AG08395 (cell line): ENCODE measurements at places on chromosomes 5 and 9.

GRCh38 chr9:116504893-116505480, 182.1 kb upstream of the TRIM32 start:
- DNase-seq = no peak

DNA sequence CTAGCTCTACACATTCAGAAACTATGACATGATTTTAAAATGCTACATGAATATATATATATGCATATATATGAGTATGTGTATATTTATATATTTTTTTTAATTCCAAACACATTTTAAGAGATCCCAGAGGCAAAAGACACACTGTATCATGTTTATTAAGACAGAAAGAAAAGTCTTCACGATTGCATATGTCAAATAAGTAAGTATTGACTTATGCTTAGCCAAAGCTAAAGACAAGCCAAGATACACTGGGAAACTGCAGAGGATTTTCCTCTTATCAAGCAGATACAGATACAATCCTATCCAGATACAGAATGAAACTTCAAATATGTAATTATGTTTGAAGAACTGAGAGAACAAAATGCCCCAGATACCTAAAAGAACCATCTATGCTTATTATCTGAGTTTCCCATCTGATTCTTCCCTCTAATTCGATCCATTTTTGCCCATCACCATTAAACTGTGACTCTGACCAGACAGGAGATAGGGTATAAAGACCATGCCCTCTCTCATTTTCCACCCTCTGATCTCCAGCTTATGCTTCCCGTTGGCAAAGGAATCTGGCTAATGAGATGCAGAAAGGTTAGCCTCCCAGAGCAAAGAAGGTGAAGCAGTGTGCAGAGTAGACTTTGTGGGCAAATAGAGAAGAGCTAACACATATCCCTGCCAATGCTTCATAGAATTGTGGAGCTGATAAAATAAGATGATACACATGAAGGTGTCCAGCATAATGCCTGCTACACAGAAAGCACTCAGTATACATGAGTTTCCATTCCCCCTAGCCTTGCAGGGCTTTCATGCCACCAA, 131.0 kb upstream of the TARS1 start:
- no peak for DNase-seq

GRCh38 chr5:115583474-115583873, 18.8 kb downstream of the TICAM2 start:
- DNase-seq = peak; percentile 90

DNA sequence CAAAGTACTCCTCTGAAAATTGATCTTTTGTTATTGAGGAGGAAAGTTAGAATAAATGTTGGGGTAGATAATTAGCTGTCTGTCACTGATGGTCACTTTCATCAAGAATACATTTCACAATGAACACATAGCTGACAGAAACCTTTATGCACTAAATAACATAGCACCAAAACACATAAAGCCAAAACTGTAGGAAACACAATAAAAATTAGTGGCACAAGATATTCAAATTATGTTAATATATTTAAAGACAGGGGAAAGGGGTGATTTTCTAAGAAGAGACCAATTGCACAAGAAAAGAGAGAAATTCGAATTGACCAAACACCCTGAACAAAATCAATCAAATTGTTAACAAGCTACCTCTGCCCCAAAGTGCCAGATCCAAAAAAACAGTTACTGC, 89.7 kb downstream of the AK8 start:
- DNase-seq = no peak

- no peak for DNase-seq
Measured at GRCh38 chr5:167509076-167509475, 782.4 kb upstream of the WWC1 start.

DNA sequence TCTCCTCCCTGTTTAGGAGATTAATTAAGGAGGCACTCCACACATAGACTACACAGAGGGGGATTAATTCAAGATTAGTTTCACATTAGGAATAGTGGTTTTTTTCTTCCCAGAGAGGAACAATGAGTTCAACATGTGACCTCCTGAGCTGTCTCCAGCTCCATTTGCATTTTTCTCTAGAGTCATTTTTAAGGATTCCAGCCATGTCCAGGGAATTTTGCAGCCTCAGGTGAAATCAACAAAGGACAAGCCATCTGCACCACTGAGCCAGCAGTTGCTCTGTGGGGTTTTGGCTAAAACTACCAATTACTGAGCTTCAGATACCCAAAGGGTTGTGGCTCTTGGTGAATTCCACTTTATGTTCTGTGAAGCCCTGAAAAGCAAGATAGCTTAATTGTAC, 258.5 kb upstream of the PPP1R2B start:
- DNase-seq = no peak

DNA sequence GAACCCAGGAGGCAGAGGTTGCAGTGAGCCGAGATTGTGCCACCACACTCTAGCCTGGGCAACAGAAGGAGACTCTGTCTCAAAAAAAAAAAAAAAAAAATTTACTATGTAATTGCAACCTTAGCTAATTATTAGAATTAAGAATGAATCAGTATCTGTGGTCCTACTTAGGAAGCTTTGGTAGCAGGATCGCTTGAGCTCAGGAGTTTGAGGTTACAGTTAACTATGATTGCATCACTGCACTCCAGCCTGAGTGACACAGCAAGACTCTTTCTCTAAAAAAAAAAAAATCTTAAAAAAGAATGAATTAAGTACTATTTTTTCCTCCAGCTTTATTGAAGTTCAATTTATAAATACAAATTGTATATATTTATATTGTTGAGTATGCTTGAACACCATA, 16.7 kb downstream of the NDUFAF2 start:
- DNase-seq = no peak

DNA sequence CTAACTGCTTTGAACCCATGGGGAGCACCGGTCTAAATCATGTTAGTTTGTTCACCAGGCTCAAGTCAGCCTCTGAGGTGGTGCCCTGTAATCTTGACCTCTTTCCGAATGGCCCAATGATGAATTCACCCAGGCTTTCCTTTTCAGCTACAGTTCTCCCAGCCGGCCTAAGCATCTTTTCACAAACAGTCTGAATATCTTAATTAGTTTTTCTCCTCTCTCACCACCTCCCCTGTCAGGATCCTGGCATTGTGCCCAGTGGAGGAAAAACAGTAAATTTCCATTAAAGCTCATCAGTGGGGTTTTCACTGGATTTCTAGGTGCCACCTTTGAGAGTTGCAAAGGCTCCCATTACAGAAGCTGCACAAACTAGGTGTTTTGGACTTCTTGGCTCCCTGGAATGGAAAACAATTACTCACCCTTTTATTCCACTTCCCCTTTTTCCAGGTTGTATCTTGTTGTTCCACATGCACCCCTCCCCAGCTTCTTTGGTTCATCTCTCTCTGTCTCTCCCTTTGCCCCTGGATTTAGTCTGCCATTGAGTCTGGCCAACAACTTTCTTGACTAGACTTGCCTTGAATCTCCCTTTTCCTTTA, 69.4 kb upstream of the ADAMTSL1 start:
- no peak for DNase-seq

GRCh38 chr9:36189976-36190375, 745 bp upstream of the CLTA start:
- DNase-seq = no peak

DNA sequence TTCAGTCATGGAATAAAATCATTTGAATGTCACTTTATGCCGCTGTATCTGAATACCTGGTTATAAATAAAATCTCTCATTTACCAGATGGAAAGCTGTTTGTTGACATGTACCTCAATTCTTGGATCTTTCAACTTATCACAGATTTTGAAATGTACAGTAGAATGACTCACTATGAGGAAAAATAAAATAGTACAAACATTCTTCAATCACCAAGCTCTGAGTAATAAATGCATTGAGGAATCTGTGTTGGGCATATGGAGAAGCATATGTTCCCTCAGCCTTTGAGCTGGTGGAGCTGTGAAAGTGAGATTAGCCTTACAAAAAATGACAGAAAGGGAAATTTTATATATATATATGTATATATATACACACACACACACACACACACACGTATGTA, 175.4 kb downstream of the KIAA0825 start:
- DNase-seq = no peak

DNA sequence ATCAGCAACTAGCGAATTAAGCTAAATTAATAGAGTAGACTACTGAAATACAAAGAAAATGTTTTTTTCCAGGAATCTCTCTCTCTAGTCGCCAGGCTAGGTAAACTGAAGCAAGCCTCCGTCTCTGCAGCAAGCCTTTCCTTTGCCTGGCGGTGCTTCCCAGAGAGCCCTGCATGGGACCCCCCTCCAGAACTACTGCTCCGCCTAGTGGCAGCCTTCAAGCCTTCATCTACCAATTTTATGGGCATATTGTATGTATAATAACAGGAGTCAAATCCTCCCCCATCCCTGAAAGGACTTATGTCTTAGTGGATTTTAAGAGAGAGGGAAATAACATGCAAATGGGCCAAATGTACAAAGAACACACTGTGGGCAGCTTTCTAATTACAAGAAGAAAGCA, 241.9 kb downstream of the SAXO1 start:
- DNase-seq = no peak

DNA sequence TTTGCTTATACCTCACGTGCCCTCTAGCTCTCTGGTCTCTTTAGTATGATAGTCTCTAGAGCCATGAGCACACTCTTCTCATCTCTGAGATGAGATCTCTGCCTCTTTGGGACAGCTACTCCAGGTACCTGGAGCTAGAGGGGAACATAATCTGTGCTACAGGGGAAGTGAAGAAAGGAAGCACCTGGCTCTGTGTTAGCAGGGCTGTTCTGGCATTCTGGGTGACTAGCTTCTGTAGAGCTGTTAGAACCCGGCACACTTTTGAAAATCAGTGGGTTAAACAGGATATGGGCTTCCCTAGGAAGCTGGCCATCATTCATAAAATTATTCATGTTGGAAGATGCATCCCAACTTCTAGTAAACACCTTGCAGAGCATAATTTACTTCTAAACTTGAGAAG, 224.8 kb downstream of the MCTP1 start:
- no peak for DNase-seq

- DNase-seq = no peak
Measured at GRCh38 chr5:122201365-122201764, 72.0 kb downstream of the ZNF474 start.

DNA sequence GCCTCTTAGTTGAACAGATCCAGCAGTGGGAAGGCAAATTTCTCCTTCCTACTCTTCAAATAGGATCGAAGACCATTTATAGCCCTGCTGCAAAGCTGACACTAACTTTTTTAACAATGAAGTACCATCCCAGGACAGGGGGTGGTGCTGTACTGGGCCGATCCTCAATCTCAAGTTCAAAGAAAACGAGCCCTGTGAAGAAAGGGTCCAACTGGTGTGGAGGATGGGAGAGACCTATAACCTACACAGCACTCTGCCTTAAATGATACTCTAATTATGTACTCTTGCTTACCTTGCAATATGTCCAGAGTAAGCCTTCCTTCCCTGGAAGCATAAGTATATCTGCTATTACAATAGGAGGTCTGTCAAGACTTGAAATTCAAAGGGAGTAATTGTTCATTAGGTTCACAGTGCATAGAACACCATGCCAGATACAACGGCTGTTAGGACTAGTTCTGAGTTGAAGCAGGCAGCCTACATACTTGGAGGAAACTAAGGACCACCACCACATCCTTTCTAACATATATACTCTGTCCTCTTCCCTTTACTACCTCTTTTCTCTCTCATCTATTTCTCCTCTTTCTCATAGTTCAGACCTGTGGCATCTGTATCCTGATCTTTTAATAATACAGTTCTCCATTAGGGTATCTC, 6.2 kb downstream of the ETF1 start:
- DNase-seq = no peak

DNA sequence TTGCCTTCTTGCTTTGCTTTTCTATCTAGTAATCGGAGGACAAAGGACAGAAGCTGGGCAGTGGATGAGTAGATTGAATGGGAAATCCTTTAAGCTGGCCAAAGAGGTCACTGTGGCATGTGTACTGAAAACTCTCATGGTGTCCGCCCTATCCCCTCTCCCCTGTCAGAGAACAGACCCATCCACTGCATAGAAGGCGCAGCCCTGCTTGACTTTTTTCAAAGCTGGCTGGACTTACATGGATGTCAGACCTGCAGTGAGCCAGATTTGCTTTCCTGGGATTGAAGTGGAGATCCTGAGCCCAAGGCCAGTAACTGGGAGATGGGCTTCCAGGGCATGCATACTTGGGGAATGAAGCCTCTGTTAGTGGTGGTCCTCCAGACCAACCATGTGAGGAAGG, 329.5 kb downstream of the TRPM3 start:
- DNase-seq = no peak

- DNase-seq = no peak
Measured at GRCh38 chr9:75953218-75953617, 62.7 kb downstream of the PCSK5 start.

- no peak for DNase-seq
Measured at GRCh38 chr5:54927097-54927746, 58.2 kb downstream of the ESM1 start.
